ENCODE measurements at places on chromosomes 12 and 14. TPM values are rescaled to one million over a fixed set of nuclear protein-coding genes. Genes with fewer than 3 reads are reported as not detected.

The SOAT2 gene
- 0.26 TPM for total RNA-seq

The SYNE3 gene
- 1.0 TPM for total RNA-seq

The GTF2A1 gene
- 21.9 TPM for total RNA-seq

The KLRC4 gene
- total RNA-seq = not detected

The PRIMA1 gene
- total RNA-seq = 0.47 TPM
